Lower lobe of right lung (tissue), 2 donors: ENCODE measurements at places on chromosomes 11 and 22. TPM values are rescaled to one million over a fixed set of nuclear protein-coding genes. Genes with fewer than 3 reads are reported as not detected.

SULT4A1 gene
- not detected for total RNA-seq

TPH1 gene
- total RNA-seq, result 0.18 TPM

MFRP gene
- not detected for total RNA-seq

DNA sequence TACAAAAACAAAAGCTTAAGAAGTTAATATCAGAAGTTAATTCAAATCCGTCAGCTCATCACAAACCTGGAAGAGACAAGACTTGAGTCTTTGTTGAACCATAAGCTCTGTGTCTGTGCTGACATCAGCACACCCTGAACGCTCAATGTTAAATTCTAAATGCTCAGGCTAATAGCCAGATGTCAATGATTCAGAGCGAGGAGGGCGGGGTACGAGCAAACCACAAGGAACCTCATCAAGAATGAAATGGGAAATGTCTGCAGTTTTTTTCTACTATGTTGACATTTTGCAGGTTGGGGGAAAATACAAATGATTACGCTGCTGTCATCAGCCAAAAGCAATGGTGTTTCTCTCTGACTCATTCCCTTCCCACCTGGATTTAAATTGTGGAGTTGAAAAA, 1057.2 kb downstream of the NTM start:
- H3K27ac ChIP-seq, result no peak overlapping the region
- no peaks in the 10 kb centered on the region for H3K4me1 ChIP-seq
- no peaks in the 10 kb centered on the region for H3K27me3 ChIP-seq

DNA sequence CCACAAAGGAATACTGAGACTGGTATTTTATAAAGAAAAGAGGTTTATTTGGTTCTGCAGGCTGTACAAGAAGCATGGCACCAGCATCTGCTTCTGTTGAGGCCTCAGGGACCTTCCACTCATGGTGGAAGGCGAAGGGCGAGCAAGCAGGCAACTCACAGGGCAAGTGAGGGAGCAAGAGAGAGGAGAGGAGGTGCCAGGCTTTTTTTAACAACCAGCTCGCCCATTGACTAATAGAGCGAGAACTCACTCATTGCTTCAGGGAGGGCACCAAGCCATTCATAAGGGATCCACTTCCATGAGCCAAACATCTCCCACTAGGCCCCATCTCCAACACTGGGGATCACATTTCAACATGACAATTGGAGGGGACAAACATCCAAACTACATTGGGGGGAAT, 1.2 kb downstream of the PTS start:
- H3K4me3 ChIP-seq, result peak overlapping the region; percentile 69
- peaks cover 33% of the 10 kb centered on the region for H3K36me3 ChIP-seq
- peaks cover 11% of the 10 kb centered on the region for H3K4me1 ChIP-seq
- DNase-seq, result no peak

DNA sequence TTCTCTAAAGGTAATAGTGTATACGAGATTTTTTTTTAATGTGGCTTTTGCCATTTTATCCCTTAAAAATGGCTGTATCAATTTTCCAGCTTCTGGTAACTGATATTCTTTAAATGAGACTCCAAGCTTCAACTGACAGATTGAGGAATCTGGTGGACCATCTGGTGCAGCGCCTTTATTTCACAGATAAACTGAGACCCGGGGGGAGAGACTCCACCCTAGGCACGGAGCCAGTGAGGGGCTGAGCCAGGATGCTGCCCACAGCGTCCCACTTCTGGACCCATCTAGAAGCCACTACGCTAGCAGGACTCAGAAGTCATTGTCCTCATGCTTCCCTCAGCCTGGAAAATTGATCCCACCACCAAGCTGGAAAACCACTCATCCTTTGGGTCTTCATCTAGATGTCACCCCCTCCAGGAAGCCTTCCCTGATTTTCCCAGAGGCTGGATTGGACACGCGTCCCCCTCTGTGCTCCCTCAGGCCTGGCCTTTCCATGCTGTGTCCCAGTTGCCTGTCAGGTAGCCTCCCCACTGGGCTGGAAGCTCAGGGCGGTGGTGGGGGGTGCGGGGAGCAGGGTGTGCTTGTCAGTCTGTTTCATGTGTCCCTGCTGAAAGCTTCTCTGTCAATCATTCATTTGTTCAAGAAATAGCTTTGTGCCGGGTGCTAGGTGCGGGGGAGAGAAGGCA, 12.3 kb upstream of the CD5 start:
- no peaks in the 10 kb centered on the region for H3K36me3 ChIP-seq
- H3K27ac ChIP-seq, result no peak overlapping the region
- no peaks in the 10 kb centered on the region for H3K27me3 ChIP-seq
- no peak overlapping the region for H3K4me3 ChIP-seq
- no peak for DNase-seq
- peaks cover 10% of the 10 kb centered on the region for H3K4me1 ChIP-seq

DNA sequence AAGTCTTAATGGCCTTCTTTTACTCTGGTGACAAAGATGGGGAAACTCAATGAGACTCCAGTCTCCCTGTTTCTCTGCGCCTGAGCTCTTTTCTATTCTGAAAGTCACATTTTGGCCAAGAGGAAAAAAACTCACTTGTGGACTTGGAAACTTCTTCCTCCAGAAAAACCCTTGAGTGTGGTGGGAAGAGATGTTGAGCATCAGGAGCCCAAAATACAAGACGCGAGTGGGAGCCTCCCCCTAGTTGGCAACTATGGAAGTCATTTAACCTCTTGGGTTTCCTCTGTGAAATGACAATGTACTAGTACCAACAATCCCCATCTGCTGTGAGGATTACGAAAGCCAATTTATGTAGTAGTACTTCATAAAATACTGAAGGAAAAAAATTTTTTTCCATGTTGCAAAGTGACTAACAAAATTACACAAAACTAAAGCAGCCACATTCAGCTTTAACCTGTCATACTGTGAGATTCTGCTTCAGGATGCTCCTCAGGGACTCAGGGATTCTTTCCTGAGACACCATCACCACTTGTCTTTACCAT, 524 bp upstream of the SLC25A17 start:
- H3K36me3 ChIP-seq, result peaks cover 24% of the 10 kb centered on the region
- DNase-seq, result no peak
- peak overlapping the region; percentile 97 for H3K4me3 ChIP-seq
- H3K27me3 ChIP-seq, result no peaks in the 10 kb centered on the region

GRCh38 chr11:115197031-115197430, 307.2 kb downstream of the CADM1 start:
- no peaks in the 10 kb centered on the region for H3K4me1 ChIP-seq
- no peaks in the 10 kb centered on the region for H3K36me3 ChIP-seq
- H3K27ac ChIP-seq, result no peak overlapping the region
- DNase-seq, result no peak

DNA sequence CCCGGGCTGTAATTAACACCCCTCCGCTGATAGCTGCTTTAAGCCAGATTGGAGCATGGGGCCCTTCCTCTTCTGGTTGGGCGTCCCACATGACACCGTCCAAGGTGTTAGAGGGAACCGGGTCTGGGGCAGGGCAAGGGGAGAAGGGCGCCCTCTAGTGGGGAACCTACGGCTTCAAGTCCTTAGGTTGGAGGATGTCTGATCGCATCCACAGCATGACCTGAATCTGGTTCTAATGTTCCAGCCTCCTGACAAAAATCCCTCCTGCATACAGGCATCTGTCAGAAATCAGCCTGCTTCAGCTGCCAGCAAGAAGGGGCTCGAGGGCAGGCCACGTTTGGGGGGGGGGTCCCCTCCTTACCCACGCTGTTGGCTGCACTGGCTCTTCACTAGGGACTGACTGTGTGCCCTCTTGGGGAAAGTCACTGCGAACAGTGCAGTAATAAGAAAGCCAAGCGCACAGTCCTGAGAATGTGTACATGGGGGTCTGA, 94.2 kb upstream of the TBCEL start:
- no peaks in the 10 kb centered on the region for H3K36me3 ChIP-seq
- peak; percentile 55 for DNase-seq
- no peaks in the 10 kb centered on the region for H3K27me3 ChIP-seq
- H3K27ac ChIP-seq, result no peak overlapping the region
